ENCODE measurements at places on chromosomes 7 and 10.

DNA sequence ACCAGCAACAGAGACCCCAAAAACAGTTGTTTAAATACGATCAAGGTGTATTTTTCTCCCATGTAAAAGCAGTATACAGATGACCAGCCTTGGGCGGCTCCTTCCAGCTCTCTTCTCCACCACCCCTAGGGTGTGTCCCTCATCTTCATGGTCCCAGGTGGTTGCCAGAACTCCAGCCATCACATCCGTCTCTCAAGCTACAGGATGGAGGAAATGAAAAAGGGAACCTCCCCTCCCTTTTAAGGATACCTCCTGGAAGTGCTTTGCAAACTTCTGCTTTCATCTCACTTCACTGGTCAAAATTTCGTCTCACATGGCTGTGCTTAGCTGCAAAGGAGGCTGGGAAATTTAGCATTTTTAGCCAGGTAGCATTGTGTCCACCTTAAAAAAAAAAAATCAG is 59.3 kb downstream of the C10orf105 start:
- no peak for DNase-seq

DNA sequence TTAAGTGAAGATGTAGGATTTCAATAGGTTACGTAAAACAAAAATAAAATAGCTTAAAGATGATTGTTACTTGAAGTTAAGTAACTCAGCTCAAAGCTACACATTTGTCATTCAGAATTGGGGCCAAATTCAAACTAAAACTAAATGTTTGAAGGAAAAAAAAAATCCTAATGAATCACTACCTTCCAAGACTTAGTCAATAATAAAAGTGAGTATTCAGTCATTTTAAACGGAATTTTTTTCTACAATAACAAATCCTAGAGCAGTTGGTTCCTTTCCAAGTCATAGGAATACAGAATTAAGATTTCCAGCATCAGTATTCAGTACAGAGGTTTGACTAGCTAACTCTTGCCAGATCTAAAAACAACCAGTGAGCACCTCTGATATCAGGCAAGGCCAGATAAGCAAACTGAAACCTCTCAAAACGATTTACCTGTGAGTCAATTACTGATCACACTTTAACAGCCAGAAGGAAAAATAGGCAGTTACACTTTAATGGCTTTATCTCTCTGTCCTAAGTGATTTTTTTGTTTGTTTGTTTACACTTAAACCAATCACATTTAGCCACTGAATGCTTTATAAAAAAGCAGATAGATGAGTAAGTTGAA is 669.8 kb upstream of the ANKRD30A start:
- DNase-seq: no peak

- peak; percentile 40 for DNase-seq
These were observed 10.7 kb upstream of the HOXA13 start for GRCh38 chr7:27210441-27211083.

DNA sequence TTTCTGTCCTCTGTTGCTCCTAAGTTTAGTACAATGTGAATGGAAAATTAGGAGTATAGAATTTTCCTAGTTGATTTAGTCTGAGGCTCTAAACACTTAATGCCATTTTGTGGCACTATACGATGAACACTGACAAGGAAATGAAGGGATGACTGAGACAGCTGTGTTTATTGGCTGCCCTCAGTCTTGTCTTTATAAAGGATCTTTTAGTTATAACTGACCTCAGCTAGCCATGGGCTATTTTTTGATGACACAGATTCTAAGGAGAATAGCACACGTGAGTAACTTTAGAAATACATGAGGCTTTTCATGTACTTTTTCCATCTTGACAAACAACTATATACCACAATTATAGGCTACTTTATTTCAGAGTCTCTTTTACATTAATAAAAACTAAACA is 113.7 kb downstream of the PRKG1 start:
- no peak for DNase-seq

DNA sequence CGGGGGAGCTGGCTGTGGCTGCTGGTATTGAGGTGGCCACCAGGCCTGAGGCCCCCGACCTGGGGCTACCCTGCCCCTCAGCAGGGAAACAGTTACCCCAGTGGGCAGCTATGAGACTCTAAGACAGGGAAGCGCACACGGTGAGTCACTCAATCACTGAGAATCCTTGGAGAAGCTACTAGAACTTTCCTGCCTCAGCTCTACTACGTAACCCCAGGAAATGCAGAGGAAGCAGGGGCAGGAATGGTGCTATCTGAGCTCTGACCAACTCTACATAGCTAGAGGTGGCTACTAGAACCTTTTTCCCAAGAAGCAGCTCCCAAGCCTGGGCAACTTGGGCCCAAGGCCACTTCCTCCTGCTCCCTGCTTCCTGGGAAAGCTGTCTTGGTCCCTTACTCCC is 11.8 kb downstream of the DNAJB12 start:
- no peak for DNase-seq

DNA sequence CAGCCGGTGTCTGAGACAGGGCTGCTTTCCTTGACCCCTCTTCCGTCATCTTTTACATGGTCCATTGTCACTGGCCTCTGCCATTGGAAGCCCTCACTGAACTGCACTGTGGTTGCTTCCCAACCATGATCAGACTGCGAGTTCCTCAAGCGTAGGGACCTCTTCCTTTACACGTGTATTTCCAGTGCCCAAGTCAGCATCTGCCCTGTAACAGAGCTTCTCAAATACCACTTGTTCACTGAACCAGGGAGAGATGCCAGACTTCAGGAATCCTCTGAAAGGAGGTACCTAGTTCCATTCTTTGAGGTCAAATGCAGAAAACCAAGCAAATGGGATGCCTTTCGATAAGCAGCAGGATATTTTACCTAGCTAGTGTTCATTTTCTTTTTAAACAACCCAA is 145.1 kb downstream of the NRP1 start:
- DNase-seq: no peak

- DNase-seq: no peak
These were observed 578.3 kb downstream of the ETV1 start for GRCh38 chr7:13411151-13411550.

GRCh38 chr7:142412551-142413193 is 154.8 kb upstream of the PRSS58 start:
- peak; percentile 5 for DNase-seq

GRCh38 chr10:98921316-98921715 is 314.3 kb downstream of the HPSE2 start:
- no peak for DNase-seq

GRCh38 chr10:132307823-132308586 is at the start of gene STK32C:
STK32C (minus strand) TSS chr10:132307950; CDS start chr10:132307833, 117 bp downstream.
- peak; percentile 84 for DNase-seq

- no peak for DNase-seq
These were observed 76.6 kb downstream of the TCF7L2 start for GRCh38 chr10:113026679-113027078.

GRCh38 chr7:36278620-36279172 is 111.0 kb upstream of the ANLN start:
- DNase-seq: no peak

DNA sequence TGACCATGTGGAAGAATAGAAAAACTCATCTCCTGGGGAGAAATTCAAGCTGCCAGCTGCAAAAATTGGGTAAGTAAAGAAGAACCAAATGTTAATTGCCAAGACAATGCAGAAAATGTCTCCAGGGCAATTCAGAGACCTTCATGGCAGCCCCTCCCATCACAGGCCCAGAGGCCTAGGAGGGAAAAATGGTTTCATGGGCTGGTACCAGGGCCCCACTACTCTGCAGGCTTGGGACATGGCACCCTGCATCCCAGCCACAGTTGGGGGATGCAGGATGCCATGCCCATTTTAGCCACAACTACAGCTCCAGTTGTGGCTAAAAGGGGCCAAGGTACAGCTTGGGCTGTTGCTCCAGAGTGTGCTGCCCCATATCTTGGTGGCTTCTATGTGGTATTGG is 20.9 kb upstream of the MKLN1 start:
- DNase-seq: no peak

- DNase-seq: no peak
These were observed 39.2 kb downstream of the SAMD8 start for GRCh38 chr10:75150656-75151055.

GRCh38 chr7:151918510-151918843 is 37.8 kb upstream of the GALNTL5 start:
- DNase-seq: no peak

DNA sequence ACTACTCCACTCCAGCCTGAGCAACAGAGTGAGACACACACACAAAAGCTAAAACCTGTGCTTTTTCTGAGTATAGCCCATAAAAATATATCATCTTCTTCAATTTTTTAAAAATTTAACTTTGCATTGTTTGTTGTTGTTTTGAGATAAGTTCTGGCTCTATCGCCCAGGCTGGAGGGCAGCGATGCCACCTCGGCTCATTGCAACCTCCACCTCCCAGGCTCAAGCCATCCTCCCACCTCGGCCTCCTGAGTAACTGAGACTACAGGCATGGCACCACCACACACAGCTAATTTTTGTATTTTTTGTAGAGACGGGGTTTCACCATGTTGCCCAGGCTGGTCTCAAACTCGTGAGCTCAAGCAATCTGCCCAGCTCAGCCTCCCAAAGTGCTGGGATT is 14.3 kb upstream of the TLX1 start:
- DNase-seq: no peak

GRCh38 chr10:112213836-112214235 is 30.3 kb upstream of the GPAM start:
- DNase-seq: no peak

- DNase-seq: no peak
These were observed 804.9 kb downstream of the LRMDA start for GRCh38 chr10:76236356-76236755.

DNA sequence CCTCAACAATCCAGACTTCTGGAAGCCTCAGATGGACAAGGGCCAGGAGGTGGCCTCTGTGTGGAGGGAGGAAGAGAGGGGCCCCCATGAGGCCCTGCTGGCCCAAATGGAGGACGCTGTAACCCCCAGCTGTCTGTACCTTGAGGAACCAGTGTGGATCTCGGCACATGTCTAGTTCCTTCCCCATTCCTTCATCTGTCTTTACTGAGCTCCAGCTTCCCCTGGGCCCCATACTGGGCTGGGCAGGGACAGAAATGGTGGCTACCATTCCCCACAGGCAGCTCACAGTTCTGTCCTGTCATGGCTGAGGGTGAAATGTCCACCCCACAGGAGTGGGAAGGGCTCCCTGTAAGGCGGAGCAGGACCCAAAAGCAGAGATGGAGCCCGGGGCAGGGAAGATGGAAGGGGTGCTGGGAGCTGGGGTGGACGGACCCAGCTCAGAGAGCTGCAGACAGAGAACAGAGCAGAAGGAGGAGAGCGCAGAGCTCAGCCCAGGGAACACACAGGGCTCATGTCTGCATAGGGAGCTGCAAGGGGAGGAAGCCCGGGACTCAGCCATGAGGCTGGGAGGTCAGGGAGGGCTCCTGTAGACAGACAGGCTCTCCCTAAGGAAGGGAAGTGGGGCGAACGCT is 22.8 kb downstream of the ANTXRL start:
- DNase-seq: no peak

DNA sequence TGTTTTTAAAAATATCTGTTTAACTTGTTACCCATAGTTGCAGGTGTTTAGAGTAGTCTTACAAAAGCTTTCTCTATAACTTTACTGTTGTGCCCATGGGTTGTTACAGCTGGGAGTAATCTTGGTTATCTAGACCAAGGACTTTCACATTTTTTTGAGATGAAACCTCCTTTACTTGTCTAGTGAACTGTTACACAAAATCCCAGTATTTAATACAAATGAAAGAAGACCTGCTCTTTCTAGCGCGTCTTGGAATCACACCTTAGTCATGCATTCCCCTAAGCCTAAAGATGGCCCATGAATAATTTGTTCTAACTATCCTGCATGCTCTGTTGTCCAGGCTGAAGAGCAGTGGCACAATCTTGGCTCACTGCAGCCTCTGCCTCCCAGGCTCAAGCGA is 38.0 kb downstream of the CSGALNACT2 start:
- no peak for DNase-seq

DNA sequence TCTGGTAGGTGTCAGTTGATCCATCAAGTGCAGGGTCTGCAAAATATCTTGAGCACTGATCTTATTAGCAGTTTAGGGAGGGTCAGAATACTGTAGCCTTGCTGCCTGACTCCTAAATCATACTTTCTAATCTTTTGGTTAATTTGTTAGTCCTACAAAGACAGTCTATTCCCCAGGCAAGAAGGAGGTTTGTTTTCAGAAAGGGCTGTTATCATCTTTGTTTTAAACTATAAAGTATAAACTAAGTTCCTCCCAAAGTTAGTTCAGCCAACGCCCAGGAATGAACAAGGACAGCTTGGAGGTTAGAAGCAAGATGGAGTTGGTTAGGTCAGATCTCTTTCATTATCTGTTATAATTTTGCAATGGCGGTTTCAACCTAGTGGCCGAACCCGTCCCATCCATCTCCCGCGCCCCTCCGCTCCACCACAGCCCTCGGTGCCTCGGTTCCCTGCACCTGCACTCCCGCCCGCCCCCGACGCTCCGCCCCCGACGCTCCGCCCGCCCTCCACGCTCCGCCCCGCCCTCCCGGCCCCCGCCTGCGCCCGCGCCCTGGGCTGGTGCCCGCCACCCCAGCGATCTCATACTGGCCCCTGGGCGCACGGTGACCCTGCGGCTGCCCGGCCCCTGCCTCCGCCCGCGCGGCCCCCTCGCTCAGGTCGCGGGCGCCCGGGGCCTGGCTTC is at the start of gene ADCK2:
TSS of gene ADCK2 (plus strand) at position 564 of the 681 bp plus-strand sequence. CDS start 386 bp downstream, outside the sequence.
- DNase-seq: peak; percentile 51

- DNase-seq: no peak
These were observed 15.4 kb upstream of the PCLO start for GRCh38 chr7:83178066-83178465.

- no peak for DNase-seq
These were observed 17.7 kb upstream of the SP8 start for GRCh38 chr7:20804345-20804744.

GRCh38 chr10:1376384-1376945 is 320.3 kb downstream of the WDR37 start:
- no peak for DNase-seq

DNA sequence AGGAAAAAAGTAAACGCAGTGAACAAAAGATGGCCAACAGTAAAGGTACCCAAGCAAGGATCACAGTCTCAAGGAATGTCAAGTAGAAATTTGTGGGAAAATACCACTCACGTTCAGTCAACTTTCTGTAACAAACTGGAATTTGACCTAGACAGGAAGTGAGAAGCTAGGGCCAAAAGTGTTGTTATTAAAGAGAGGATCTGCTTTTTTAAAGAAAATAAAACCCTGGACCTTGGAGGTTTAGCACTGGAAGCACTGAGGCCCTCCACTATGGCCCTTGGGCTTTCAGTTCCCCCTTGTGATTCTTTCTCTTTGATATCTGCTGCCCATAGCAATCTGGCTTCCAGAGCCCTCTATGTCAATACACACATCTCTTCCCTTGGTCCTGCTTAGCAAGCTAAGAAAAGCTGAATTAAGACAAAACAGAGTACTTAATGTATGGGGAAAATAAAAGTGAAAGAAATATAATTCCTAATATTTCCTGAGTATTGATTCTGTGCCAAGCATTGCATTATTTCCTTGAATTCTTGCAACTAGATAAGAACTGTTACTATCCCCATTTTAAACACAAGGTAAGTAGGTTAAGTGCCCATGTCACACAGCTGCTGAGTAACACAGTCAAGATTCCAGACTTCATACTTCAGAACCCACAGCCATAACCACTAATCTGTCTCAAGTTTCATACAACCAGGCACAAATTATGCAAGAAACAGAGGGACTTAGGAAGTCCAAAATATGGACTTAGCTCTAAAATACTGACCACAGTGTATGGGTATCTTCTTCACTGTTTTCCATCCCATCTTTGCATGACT is 2.6 kb upstream of the ZNF438 start:
- DNase-seq: no peak

GRCh38 chr7:158549616-158550393 is 37.8 kb downstream of the PTPRN2 start:
- DNase-seq: no peak

Data from activated T-cell treated with anti-CD3 and anti-CD28 coated beads for 4 hours (primary cell).